ENCODE measurements at places on chromosomes 11 and 22.

- peak; percentile 82 for DNase-seq
Measured at GRCh38 chr11:61815790-61816735, 740 bp downstream of the FADS1 start.

- DNase-seq, result no peak
Measured at GRCh38 chr11:9808943-9809342, 145.1 kb downstream of the SWAP70 start.

DNA sequence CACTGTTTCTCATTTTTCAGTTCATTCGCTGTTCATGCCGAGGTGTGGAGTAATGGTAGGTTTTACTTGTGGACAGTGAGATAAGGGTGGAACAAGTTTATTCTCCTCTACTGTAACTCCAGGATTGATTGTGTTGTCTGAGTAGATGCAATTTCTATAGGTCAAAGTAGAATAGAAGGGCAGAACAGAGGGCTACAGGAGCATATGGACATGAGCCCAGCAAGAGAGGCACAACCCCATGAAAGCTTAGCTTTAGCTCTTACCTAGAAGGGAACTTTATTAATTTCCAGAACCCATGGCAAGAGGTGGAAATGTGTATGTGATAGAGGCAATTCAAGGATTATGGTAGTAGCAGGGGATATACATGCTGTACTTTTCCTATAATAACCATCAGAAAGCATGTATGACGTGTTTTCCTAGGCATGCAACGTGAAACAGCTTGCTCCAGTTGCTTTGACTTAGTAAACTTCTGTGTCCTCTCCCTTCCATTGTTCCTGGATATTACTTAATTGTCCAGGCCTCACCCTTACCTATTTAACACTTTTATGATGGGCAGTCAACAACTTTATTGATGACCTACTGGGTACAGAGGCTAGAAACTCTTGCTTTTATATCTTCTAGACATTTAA lies 13.8 kb upstream of the SLC37A2 start:
- DNase-seq, result no peak

GRCh38 chr22:38317122-38317994 lies at the start of gene CSNK1E:
CSNK1E (minus strand) TSS chr22:38317433; CDS start chr22:38314157, 3,276 bp downstream.
- DNase-seq, result peak; percentile 40

- no peak for DNase-seq
Measured at GRCh38 chr22:25350551-25350971, 131.1 kb downstream of the CRYBB2 start.
